ENCODE measurements at places on chromosomes 4 and X.
A peak's percentile ranks its signal among the peaks of the same experiment; 100 is the strongest.

- no peak for DNase-seq
These were observed 72.3 kb upstream of the ADGRG2 start for GRCh38 chrX:19194285-19195242.

DNA sequence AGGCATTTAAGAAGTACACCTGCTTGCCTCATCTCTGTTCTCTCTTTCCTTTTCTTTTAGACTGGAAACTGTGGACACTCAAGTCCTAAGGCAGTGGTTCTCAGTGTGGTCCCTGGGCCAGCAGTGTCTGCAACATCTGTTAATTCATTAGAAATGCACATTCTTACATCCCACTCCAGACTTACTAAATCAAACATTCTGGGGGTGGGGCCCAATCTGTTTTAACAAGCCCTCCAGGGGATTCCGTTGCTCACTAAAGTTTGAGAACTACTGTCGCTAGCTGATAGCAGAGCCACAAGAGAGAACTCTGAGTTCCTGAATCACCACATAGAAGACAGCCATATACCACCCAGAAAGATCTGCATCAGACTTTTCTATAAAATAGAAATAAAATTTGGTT is 430.6 kb downstream of the BCOR start:
- DNase-seq = no peak

GRCh38 chr4:138644322-138644721 is 371.3 kb upstream of the NOCT start:
- no peak for DNase-seq

DNA sequence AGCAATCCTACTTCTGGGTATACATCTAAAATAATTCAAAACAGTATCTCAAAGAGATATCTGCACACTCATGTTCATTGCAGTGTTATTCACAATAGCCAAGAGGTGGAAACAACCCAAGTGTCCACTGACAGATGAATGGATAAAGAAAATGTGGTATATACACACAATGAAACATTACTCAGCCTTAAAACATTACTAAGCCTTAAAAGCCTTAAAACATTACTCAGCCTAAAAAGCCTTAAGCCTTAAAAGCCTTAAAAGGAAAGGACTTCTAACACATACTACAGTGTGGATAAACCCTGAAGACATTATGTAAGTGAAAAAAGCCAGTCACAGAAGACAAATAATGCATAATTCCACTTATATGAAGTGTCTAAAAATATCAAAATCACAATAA is 40.3 kb upstream of the TFDP3 start:
- no peak for DNase-seq

GRCh38 chrX:40095583-40096394 is 2.0 kb downstream of the BCOR start:
- no peak for DNase-seq

GRCh38 chrX:43958529-43958928 is 14.7 kb downstream of the NDP start:
- peak; percentile 75 for DNase-seq

All from NCI-H1694 treated with DMSO at 0.1 percent for 48 hours (cell line).